CD4-positive, alpha-beta memory T cell (primary cell): ENCODE measurements at places on chromosomes 3 and 15.

GRCh38 chr15:28944286-28944685 is 58.5 kb downstream of the APBA2 start:
- no peak for DNase-seq

- no peak for DNase-seq
These were observed 307.3 kb downstream of the ZIC4 start for GRCh38 chr3:147099076-147099475.

- DNase-seq: no peak
These were observed 39.2 kb downstream of the STAG1 start for GRCh38 chr3:136712941-136713340.

- no peak for DNase-seq
These were observed 18.1 kb downstream of the PLXNB1 start for GRCh38 chr3:48411606-48412374.

DNA sequence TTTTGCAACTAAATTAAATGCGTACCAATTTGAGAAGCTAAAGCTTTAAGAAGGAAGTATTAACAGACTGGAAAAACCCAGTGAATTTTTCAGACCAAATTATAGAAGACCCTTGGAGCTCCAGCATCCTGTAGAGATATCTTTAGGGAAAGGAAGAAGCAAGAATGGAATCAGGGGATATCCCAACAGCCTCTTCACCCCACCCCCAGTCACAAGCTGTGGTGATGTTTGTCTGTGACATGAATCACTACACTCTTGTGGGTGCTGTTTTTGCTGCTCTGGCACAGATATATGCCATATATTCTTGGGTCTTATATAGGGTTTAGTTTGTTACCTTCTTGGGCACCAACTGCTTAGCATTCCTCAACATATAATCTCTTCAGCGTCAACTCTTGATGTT is 78.5 kb upstream of the BCL6 start:
- DNase-seq: no peak

DNA sequence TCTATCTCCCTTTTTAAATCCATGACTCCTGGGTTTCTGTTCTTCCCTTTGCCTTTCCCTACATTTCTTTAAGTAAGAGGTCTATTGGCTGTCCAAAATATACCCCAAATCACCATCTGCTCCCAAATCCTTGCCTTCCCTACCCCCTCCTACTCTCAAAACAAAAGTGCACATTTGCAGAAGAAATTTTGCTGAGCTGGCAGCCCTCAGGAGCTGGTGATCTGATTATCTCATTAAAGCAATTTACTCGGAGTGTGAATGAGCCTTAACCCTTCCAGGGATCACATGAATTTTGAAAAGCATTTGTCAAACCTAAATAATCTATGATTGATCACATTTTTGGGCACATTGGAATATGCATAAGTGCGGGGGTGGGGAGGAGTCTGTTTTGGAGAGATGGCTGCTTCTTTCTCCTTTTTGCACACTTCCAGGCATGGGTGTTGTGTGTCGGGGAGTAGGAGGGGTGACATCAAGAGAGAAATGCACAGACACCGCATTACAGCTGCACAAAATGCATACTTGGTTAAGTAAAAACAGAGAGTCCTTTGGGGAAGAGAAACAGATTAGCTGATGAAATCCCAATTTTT is 892.6 kb downstream of the TUSC7 start:
- no peak for DNase-seq

DNA sequence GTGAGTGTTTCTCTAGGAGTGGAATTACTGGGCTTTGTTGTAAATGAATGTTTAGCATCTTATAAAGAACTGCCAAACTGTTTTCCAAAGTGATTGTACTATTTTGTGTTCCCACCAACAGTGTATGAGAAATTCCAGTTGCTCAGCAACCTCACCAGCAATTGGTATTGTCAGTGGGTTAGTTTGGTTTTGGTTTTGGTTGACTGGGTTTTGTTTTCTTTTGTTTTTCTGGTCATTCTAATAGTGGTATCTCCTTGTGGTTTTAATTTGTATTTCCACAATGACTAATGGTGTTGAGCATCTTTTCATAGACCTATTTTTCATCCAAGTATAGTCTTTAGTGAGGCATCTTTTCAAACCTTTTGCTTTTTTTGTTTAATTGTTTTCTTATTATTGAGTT is 27.1 kb downstream of the FILIP1L start:
- no peak for DNase-seq

DNA sequence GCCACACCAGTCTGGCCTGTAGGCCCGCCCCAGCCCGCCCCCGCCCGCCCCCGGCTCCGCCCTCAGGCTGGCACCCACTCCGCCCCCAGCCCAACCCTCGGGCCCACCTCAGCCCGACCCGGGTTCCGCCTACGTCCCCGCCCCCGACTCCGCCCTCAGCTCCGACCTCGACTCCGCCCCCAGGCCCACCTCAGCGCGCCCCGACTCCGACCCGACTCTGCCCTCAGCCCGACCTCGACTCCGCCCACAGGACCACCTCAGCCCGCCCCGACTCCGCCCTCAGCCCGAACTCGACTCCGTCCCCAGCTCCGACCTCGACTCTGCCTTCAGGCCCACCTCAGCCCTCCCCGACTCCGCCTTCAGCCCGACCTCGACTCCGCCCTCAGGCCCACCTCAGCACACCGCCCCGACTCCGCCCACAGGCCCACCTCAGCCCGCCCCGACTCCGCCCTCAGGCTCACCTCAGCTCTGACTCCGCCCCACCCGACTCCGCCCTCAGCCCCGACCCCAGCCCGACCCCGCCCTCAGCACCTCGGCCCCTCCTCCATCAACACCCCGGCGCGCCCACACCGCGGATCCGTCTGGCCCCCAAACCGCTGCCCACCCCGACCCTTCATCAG is at the start of gene RAB43:
TSS of gene RAB43 (minus strand) at position 13 of the 620 bp plus-strand sequence. CDS start 315 bp downstream, outside the sequence.
- DNase-seq: peak; percentile 82

DNA sequence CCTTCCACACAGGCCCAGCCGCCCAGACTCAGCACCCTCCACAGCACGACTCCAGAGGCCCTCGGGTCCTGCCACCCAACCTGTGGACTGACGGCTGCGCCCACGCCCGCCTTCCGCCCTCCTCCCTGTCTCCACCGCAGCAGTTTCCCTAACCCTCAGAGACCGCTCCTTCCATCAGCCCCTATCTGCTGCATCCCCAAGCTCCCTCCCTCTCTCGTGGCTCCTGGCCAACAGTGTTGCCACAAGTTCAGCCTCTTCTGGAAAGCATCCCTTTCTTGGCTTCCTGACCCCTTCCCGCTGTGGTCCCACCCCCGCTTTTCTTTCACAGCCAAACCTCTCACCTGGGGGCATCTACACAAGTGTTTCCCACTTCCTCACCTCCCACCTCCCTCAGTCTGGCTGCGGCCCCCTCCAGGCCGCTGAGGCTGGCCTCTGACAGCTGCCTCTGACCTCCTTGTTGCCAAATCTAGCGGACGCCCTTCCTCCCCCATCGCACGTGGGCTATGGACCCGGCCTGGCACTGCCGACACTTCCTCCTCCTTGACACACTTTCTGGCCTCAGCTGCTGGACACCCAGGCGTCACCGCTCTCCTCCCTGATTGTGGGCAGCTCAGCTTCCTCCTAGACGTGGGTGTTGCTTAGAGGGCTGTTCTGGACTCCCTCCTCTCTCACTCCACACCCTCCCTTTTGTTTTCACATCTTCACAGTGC is 168.8 kb upstream of the TLE3 start:
- DNase-seq: no peak

DNA sequence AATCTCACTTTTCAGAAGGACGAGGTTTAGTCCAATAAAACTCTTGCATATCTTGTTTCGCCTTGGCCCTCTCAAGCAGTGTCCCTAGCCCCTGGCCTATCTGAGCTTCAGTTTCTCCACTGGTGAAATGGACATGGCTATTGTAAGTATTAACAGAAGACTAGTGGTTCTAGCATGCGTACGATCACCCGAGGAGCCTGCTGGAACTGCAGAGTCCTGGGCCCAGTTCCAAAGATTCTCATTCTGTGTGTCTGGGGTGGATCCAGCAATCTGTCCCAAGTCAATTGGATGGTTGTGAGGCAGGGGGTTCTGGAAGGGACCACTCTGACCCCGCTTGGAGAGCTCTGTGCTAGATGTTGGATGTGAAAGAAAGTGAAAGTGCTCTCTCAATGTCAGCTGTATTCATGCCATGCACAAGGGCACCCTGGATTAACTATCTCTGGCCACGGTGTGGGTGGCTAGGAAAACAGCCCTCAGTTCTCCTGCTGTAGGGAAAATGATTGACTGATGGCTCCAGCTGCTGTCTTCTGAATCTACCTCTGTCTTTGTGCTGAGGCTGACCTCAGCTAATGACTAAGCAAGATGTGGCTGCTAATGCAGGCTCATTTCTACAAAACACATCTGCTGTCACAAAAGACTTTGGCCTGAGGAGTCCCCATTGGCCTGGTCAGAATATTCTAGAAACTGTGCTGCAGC is 1.9 kb upstream of the PLA1A start:
- DNase-seq: no peak

DNA sequence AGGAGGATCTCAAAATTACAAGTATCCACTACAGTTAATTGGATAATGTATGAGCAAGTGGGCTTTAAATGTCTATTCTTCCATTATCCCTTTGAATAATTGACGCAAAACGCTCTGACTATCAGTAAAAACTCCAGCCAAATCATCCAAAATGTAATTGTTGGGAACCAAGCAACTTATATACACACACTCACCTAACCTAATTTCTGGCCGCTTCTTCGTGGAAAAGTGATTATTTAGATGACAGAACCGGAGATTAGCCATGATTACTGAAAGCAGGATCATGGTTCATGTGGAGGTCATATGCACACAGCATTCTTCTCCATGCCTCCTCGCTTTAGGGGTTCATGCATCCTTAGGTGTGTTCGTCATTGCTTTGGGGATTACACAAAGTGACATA is 992.4 kb downstream of the NAALADL2 start:
- DNase-seq: no peak

GRCh38 chr3:65178703-65179102 is 490.9 kb upstream of the ADAMTS9 start:
- DNase-seq: no peak

DNA sequence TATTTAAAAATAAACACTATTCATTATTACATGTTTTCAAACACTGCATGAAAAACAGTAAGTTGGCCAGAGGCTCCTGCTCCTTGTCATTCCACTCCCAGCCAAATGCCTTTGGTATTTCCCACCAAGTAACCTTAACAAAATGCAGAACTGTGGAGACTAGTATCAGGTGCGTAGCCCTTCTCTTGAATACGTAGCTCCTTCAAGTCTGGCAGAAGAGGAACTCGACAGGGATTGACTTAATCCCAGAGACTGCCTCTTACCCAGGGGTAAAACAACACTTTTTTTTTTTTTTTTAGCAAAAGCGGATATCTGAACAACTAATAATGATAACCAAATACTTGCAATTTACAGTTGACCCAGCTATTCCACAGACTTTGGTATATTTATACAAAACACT is 738 bp downstream of the COMMD2 start:
- peak; percentile 35 for DNase-seq

DNA sequence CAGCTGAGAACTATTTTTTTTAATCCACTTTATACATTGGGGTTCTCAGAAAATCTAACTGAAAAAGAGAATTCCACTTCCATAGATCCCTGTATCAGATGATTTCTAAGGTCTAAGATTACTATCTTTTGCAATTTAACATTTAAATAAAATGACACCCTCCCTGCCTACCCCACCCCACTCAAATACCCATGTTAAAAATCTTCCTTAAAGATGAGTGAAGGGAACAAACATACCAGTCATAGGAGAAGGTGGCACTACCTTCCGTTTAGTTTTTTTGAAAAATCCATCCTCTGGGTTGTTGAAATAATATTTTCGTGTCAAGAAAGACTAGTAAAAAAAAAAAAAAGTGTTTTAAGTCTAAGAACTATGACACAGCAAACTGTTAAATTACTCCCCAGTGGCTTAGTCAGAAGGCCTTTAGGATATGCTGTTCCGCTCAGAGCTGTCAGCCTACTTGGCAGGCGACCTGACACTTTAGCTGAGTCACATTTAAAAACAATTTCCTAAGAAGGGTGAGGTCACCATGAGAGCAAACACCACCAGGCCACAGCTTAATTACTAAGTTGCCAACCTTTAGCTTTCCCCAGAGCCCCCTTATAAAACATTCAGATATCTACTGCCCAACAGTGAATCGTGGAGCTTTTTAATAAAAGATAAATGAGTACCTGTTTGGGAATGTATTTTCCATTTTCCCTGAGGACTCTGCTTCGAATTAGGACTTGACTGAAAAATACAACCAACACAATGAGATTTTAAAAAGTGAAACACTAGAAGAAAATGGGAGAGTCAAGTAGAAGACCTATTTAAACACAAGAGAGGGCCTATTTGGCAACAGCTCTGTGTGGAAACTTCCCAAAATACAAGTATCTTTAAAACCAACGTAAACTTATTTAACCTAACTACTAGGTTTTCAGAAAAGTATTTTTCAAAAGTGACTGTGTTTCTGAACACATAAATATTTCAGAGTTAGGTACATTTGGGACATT is 9.6 kb downstream of the EMC3 start:
- no peak for DNase-seq

DNA sequence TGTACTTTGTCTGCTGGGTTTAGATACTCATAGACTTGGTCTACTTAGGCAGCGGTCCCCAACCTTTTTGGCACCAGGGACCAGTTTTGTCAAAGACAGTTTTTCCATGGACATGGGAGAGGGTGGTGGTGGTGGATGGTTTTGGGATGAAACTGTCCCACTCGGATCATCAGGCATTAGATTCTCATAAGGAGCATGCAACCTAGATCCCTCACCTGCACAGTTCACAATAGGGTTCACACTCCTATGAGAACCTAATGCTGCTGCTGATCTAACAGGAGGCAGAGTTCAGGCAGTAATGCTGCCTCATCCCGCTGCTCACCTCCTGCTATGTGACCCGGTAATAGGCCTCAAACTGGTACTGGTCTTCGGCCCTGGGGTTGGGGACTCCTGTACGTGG is 45.3 kb downstream of the CMSS1 start:
- no peak for DNase-seq

- DNase-seq: no peak
These were observed 29.2 kb upstream of the CYP11A1 start for GRCh38 chr15:74396445-74397238.

GRCh38 chr15:32041294-32041693 is 11.0 kb downstream of the CHRNA7 start:
- no peak for DNase-seq

- no peak for DNase-seq
These were observed 111.1 kb upstream of the VGLL3 start for GRCh38 chr3:87101861-87102625.

DNA sequence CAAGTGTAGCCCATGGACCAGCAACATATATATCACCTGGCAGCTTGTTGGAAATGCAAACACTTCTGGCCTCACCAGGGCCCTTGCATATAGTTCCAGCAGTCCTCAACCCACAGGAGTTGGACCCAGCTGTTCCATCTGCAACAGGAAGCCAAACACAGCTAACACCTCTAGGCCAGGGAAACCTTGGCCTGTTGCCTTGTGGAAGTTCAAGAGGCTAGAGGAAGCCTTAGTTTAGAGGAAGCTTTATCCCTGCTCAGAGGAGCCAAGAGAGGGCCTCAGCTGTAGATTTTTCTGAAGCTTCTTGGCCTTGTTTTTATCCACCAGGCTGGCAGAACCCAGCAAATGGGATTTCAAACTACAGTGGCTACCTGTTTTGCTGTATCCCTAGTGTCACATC is 11.4 kb downstream of the FHIT start:
- no peak for DNase-seq

GRCh38 chr15:85702321-85703101 is 92.2 kb downstream of the KLHL25 start:
- peak; percentile 76 for DNase-seq
